Spleen (tissue), 13 donors: ENCODE measurements at places on chromosomes 1 and 21. TPM values are rescaled to one million over a fixed set of nuclear protein-coding genes. Genes with fewer than 3 reads are reported as not detected.

- DNase-seq, result no peak
Measured at GRCh38 chr1:107264007-107264406, 123.2 kb downstream of the NTNG1 start.

DNA sequence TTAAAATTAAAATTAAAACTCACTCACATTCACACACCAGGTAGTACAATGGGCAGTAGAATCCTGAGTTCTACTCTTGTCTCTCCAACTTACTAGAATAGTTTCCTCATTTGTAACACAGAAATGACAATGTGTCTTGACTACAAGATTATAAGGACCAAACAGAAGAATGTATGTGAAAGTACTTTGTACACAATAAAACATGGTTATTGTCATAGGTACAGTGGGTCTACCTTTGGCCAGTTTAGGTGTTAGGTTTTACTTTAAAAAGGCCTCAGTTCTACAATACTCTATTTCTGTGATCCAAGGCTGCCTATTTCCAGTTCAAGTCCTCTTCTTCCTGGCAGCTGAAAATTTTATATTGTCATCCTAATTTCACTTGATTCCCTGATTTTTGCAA lies 50.2 kb downstream of the LUZP1 start:
- DNase-seq, result no peak

- no peak for DNase-seq
Measured at GRCh38 chr21:41780337-41781049, 13.6 kb upstream of the RIPK4 start.

DNA sequence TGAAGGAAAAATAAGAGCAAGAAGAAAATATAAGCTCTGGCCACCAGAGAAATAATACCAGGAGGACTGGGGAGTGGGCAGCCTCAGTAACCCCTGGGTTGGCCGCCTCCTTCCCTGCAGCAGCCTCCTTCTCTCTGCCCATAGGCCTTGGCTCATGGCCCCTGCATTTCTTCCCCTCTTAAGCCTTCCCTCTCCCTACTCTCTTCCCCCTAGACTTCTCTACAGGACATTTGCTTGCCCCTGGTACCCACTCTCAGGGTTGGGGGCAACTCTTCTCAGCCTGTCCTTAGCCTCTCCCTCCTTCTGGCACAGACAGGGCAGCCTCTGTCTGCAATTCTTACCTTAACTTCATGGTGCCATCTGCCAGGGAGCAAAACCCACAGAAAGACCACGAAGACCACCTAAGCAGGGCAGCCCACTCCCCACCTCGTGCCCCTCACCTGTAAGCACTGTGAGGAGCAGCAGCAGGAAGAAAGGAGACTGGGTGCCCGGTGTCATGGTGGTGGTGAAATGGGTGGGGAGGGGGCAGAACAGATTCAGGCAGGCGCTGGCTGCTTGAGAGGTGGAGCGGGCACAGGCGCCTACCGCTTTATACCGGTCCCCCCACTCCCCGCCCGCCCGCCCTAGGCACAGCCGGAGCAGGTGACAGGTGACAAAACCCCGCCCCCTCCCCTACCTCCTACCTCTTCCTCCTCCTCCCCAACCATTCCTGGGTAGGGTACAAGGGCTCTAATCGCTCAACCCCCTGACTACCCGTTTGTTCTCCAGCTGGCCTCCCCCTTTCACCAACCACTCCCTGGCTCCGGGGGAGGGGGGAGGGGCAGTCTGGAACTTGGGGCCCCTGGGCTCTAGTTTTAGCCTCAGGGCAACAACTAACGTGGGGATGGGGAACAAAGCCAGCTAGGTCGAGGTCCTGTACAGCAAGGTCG lies 15.1 kb downstream of the THBS3 start:
- DNase-seq, result no peak

- no peak for DNase-seq
Measured at GRCh38 chr1:41789661-41790330, 128.9 kb downstream of the HIVEP3 start.

GRCh38 chr21:38444691-38445090 lies 53.6 kb downstream of the ERG start:
- no peak for DNase-seq

DNA sequence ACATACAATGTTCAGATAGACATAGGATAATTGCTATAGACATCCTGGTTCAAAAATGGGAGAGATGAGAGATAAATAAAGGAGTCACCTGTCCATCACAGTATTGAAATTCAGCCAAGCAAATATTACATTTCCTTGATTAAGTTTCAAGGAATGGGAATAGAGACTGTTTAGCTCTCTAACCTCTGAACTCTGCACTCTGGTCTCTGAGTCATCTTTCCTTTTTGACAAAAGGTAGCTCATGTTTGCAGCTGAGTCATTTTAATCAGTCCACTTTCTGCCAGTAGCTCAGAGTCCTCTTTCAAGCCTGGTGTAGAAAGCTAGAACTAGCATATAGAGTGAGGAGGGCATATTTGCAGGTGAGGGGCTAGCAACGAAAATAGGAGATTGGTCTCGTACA lies 51.4 kb upstream of the GJA8 start:
- DNase-seq, result no peak

GRCh38 chr1:81424061-81424460 lies 376.7 kb upstream of the ADGRL2 start:
- DNase-seq, result no peak

- DNase-seq, result no peak
Measured at GRCh38 chr1:220226752-220227151, 45.5 kb downstream of the RAB3GAP2 start.

DNA sequence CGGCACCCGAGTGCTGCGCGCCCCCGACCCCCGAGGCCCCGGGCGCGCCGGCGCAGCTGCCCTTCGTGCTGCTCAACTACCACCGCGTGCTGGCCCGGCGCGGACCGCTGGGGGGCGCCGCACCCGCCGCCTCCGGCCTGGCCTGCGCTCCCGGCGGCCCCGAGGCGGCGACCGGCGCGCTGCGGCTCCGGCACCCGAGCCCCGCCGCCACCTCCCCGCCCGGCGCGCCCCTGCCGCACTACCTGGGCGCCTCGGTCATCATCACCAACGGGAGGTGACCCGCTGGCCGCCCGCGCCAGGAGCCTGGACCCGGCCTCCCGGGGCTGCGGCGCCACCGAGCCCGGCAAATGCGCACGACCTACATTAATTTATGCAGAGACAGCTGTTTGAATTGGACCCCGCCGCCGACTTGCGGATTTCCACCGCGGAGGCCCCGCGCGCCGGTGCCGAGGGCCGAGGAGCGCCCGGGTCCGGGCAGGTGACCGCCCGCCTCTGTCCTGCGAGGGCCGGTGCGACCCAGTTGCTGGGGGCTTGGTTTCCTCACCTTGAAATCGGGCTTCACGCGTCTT lies 49.0 kb downstream of the SIM2 start:
- DNase-seq, result peak; percentile 75

GRCh38 chr1:228457396-228458176 lies 29.6 kb upstream of the RNF187 start:
- peak; percentile 94 for DNase-seq

DNA sequence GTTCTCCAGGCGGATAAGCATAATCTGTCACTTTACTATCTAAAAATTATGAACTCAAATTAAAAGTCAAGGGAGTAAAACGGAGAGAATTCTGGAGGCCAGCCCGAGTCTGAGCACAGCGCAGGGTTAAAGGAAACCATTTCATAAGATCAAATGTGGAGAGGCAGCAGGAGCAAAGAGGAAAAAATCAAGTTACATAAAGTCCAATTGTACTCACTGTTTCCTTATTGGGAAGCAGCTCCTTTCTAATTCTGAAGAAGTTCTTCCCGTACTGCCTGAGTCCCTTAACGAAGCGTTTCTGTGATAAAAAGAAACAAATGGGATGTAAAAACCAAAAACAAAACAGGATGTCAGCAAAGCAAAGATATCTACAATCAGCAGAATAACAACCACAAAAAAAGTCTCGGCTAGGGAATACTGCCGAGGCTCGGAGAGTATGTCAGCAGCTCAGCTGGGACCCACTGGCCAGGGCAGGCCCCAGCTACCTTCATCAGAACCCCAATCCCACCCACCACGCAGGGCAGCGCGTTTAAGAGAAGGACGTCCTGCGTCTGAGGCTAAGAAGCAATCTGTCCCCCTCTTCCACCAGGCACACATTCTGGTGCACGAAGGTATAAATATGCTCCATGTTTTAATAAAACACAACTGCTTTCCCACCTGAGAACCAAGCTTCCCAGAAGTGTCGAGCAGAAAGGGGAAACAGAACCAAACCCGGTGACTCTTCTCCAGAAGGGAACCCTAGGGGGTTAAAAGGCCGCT lies 104.8 kb downstream of the SLC45A1 start:
- DNase-seq, result peak; percentile 82

- no peak for DNase-seq
Measured at GRCh38 chr1:44294588-44295007, 60.5 kb downstream of the ERI3 start.

DNA sequence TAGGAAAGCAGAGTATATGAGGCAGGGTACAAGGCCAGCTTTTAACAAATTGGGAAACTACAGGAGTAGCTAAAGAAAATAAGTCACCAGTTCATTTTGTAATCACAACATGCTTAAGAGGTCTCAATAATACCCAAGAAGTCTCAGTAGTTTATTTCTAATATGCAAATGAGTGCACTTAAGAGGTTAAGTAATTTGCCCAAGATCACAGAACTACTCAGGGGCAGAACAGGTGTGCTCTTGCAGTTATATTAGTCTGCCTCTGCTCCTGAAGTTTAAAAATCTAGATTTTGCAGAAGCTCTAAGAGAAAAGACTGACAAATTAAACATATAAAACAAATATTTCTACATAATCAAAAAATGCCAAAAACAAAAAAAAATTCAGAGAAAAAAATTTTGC lies 6.9 kb downstream of the EPS15 start:
- DNase-seq, result no peak

GRCh38 chr1:15700508-15700907 lies 16.4 kb downstream of the PLEKHM2 start:
- DNase-seq, result no peak

The CFAP74 gene
- polyA plus RNA-seq, result 0.09 TPM

The RNU11 gene
- not detected for polyA plus RNA-seq

The CLCA2 gene
- polyA plus RNA-seq, result 0.06 TPM

The NLRP3 gene
- polyA plus RNA-seq, result 1.2 TPM

The FHAD1 gene
- 0.43 TPM for polyA plus RNA-seq

The AP4B1 gene
- polyA plus RNA-seq, result 52.3 TPM
